ENCODE measurements at places on chromosomes 13 and 19. TPM values are rescaled to one million over a fixed set of nuclear protein-coding genes. Genes with fewer than 3 reads are reported as not detected.

CNN1 gene
- not detected for total RNA-seq

ZNF565 gene
- total RNA-seq, result 3.1 TPM

ERICH4 gene
- total RNA-seq, result not detected

SLC1A6 gene
- total RNA-seq, result not detected

NEK5 gene
- 0.12 TPM for total RNA-seq

COX6B1 gene
- 277 TPM for total RNA-seq

KCNN4 gene
- total RNA-seq, result 118 TPM

ATP8A2 gene
- 0.74 TPM for total RNA-seq

TICAM1 gene
- 18.7 TPM for total RNA-seq

MYO1F gene
- total RNA-seq, result 54.1 TPM

ZNF132 gene
- total RNA-seq, result 2.6 TPM

KL gene
- 0.69 TPM for total RNA-seq

TMPRSS9 gene
- not detected for total RNA-seq

ZNF709 gene
- total RNA-seq, result 3.6 TPM

CBARP gene
- total RNA-seq, result 0.58 TPM

PDCD5 gene
- 96.6 TPM for total RNA-seq

LAIR1 gene
- 8.3 TPM for total RNA-seq

MRPS31 gene
- total RNA-seq, result 47.8 TPM

ELSPBP1 gene
- not detected for total RNA-seq

VSTM1 gene
- total RNA-seq, result not detected

UBE2L5 gene
- not detected for total RNA-seq

TTYH1 gene
- 0.32 TPM for total RNA-seq

ZNF253 gene
- total RNA-seq, result 23.8 TPM

STAP2 gene
- total RNA-seq, result 10.0 TPM

ARRDC5 gene
- total RNA-seq, result 0.76 TPM

FAM98C gene
- 41.0 TPM for total RNA-seq

C19orf18 gene
- 0.91 TPM for total RNA-seq

ZNF682 gene
- total RNA-seq, result 14.1 TPM

IZUMO2 gene
- total RNA-seq, result not detected

CGB3 gene
- not detected for total RNA-seq

SIGLEC10 gene
- 1.4 TPM for total RNA-seq

HS6ST3 gene
- not detected for total RNA-seq

JSRP1 gene
- 1.6 TPM for total RNA-seq

KCNRG gene
- 0.32 TPM for total RNA-seq

PLK5 gene
- total RNA-seq, result not detected

ZNF571 gene
- total RNA-seq, result 6.2 TPM

GRIN3B gene
- total RNA-seq, result 0.10 TPM

RAB20 gene
- total RNA-seq, result 3.0 TPM

KCNK6 gene
- total RNA-seq, result 10.3 TPM

MATK gene
- 19.2 TPM for total RNA-seq

TTC9B gene
- total RNA-seq, result not detected

ZNF730 gene
- 1.2 TPM for total RNA-seq

ZNF98 gene
- total RNA-seq, result not detected

CBY2 gene
- not detected for total RNA-seq

FLT1 gene
- total RNA-seq, result 35.8 TPM

ZNF729 gene
- not detected for total RNA-seq

Measured in activated T-cell treated with anti-CD3 and anti-CD28 coated beads, Interleukin-2, amount 50 U/mL, for 72 hours (primary cell).